Activated naive CD4-positive, alpha-beta T cell treated with anti-CD3 and anti-CD28 coated beads, Interleukin-2, amount 10 ng/mL, durations not matched to agents 7 days and 5 days (primary cell): ENCODE measurements at places on chromosomes 12 and 14.

- H3K4me3 ChIP-seq, result no peak overlapping the region
- no peaks in the 10 kb centered on the region for H3K36me3 ChIP-seq
- peak; percentile 57 for DNase-seq
These were observed 381.1 kb downstream of the SEC23A start for GRCh38 chr14:38721822-38722431.

DNA sequence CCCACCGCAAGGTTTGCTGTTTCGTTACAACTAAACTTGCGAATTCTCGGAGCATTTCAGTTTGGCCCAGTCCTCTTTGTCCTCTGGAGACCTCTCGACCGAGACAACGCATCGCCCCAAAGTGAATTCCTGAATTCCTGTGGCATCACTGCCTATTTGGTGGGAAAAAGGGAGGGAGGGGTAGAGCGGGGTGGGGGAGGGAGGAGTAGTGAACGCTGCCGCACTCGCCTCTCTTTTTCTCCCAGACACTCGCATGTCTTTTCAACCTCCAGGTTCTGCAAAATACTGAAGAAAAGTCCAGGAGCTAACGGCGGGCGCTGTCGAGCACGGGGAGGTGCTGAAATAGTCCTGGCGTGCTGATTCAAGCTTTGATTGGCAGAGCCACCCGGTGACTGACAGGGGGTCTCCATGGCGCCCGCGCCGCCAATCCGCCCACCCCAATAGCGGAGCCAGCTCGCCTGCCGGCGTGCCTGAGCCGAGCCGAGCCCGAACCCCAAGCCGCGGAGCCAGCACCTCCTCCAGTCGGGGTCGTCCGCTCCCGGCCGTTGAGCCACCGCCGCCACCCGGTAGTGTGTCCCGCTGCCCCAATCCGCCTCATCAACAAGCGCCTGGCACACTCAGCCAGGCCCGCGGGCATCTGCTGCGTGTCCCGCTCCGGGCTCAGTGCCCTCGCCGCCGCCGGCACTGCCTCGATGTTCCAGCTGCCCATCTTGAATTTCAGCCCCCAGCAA is at the start of gene SIX6:
Gene SIX6, plus strand, starts transcription at position 440 of the 731 bp plus-strand sequence. Its CDS starts 253 bp downstream, at position 693.
- DNase-seq, result no peak
- peaks cover 6% of the 10 kb centered on the region for H3K4me1 ChIP-seq
- peaks cover 84% of the 10 kb centered on the region for H3K27me3 ChIP-seq
- H3K27ac ChIP-seq, result peak within 1 kb of the TSS; percentile 14
- peaks cover 6% of the 10 kb centered on the region for H3K36me3 ChIP-seq

DNA sequence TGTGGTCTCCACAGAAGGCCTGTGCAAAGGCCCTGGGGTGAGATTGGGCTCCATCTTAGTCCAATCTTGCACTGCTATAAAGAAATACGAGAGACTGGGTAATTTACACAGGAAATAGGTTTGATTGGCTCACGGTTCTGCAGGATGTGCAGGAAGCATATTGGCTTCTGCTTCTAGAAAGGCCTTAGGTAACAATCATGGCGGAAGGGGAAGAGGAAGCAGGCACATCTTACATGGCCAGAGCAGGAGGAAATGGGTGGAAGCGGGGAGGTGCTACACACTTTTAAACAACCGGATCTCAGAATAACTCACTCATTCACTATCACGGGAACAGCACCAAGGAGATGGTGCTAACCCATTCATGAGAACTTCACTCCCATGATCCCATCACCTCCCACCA is 55.4 kb downstream of the FAR2 start:
- no peak overlapping the region for H3K27ac ChIP-seq
- no peaks in the 10 kb centered on the region for H3K27me3 ChIP-seq
- no peaks in the 10 kb centered on the region for H3K4me1 ChIP-seq
- no peak overlapping the region for H3K4me3 ChIP-seq
- DNase-seq, result no peak

GRCh38 chr14:56805201-56805991 is 4.9 kb downstream of the OTX2 start:
- no peak for DNase-seq
- H3K4me3 ChIP-seq, result no peak overlapping the region
- H3K27me3 ChIP-seq, result peaks cover 90% of the 10 kb centered on the region
- H3K36me3 ChIP-seq, result peaks cover 16% of the 10 kb centered on the region
- H3K4me1 ChIP-seq, result peaks cover 8% of the 10 kb centered on the region
- no peak overlapping the region for H3K27ac ChIP-seq

GRCh38 chr12:19273482-19274330 is 144.2 kb downstream of the PLEKHA5 start:
- H3K27ac ChIP-seq, result no peak overlapping the region
- peak; percentile 28 for DNase-seq
- H3K36me3 ChIP-seq, result no peaks in the 10 kb centered on the region
- H3K27me3 ChIP-seq, result no peaks in the 10 kb centered on the region
- no peak overlapping the region for H3K4me3 ChIP-seq

DNA sequence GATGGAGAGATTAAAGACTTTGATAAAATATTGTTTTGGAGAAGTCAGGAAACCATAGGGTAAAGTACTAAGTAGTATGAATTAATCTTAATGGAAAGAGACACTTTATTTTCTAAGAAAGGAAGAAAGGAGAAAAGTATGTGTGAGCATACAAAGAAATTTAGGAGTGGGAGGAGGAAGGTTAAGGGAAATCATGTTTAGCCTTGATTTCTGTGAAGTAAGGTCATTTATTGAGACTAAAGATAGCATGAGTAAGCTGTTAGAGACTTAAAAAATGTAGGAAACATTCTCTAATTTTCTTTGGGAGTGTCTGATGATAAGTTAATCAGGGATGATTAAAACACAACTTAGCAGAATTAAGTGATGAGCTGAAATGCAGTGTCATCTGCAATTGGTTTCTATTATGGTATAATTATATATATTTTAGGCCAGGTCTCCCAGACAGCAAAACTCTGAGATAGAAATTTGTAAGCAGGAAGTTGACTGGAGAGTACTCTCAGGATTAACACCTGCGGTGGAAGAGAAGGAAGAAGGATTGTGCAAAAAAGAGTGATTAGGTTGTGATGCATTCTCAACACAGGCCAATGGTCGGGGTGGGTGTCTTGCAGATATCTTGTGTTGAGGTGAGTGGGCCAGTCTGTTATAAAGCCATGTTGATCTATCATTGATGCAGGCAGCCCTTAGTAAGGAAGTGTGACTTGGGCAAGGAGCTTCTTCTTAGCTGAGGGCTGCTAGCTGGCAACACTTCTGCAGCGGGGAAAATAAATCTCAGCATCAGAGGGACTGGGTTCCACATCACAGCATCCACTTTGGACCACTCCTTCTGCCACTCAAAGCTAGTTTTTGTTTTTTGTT is 256.2 kb downstream of the AEBP2 start:
- H3K4me1 ChIP-seq, result peaks cover 21% of the 10 kb centered on the region
- no peak overlapping the region for H3K4me3 ChIP-seq
- no peaks in the 10 kb centered on the region for H3K27me3 ChIP-seq
- H3K36me3 ChIP-seq, result no peaks in the 10 kb centered on the region
- no peak for DNase-seq

- H3K4me1 ChIP-seq, result peaks cover 12% of the 10 kb centered on the region
- H3K36me3 ChIP-seq, result peaks cover 2% of the 10 kb centered on the region
- H3K27ac ChIP-seq, result no peak overlapping the region
- H3K4me3 ChIP-seq, result peak overlapping the region; percentile 64
These were observed 386.0 kb downstream of the BCAT1 start for GRCh38 chr12:24562771-24563431.

GRCh38 chr12:132441871-132442863 is 47.8 kb upstream of the FBRSL1 start:
- peaks cover 7% of the 10 kb centered on the region for H3K27me3 ChIP-seq
- H3K4me3 ChIP-seq, result no peak overlapping the region
- peaks cover 65% of the 10 kb centered on the region for H3K4me1 ChIP-seq
- peak overlapping the region; percentile 60 for H3K27ac ChIP-seq

- no peaks in the 10 kb centered on the region for H3K36me3 ChIP-seq
- peak; percentile 81 for DNase-seq
- H3K27ac ChIP-seq, result no peak overlapping the region
These were observed 18.7 kb downstream of the ZBTB39 start for GRCh38 chr12:56987551-56988053.
